CMK (cell line): ENCODE measurements at places on chromosomes 7 and 10.
A peak's percentile ranks its signal among the peaks of the same experiment; 100 is the strongest.

DNA sequence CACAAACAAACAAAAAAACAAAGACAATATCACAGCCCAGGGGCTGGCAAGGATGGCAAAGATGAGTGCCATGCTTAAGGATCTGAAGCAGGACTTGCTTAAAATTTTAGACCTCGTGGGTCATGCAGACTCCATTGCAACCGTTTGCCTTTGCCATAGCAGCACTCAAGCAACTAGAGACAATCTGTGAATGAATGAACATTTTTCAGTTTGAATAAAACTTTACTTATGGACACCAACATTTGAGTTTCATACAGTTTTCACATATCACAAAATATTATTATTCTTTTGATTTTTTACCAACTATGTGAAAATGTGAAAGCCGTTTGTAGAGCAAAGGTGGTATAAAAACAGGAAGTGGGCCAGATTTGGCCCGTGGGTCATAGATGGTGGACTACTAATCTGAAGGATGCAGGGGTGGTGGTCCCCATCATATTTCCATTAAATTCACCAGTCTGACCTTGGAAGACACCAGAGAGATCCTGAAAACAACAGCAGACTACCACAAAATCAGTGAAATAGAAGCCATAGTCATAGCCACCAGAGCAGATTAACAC is 8.3 kb upstream of the RBM17 start:
- no peak for DNase-seq

DNA sequence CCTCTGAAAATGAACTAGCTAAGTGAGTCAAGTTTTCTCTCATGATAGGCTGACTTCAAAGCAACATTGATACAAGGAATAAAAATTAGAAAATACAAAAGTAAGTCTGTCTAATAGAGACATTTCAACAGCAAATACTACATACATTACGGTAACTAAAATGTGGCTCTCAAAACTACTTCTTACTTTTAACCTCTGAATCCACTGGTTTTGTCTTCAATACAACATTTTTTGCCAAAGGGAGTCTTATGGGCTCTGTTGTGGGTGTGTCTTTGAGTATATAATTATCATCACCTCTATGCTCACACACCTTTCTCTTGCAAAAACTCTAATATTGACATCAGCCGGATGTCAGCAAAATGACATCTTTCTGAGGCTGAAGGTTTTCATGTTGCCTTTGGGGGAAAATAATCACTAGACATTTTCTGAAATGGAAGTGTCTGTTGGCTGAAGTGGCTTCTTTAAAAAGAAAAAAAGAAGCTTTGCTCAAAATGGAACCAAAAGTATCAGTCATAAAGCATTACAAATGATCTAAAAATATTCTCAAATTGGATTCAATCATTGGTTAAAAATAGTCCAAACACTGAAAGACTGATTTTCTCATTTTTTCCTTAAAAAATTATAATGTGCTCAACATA is 41.8 kb upstream of the FAM133B start:
- no peak for DNase-seq

- no peak for DNase-seq
These were observed 20.4 kb downstream of the SLC13A4 start for GRCh38 chr7:135707570-135707966.

GRCh38 chr7:3283130-3283704 is 17.8 kb upstream of the SDK1 start:
- no peak for DNase-seq

GRCh38 chr7:86778271-86778670 is 134.6 kb downstream of the GRM3 start:
- no peak for DNase-seq

- DNase-seq, result no peak
These were observed 298.3 kb downstream of the ARL4A start for GRCh38 chr7:12985752-12986151.

- DNase-seq, result no peak
These were observed 1.2 kb downstream of the UBE3C start for GRCh38 chr7:157139810-157140510.

- DNase-seq, result no peak
These were observed 136.3 kb upstream of the LAMB4 start for GRCh38 chr7:108266491-108266890.

- DNase-seq, result no peak
These were observed 58.6 kb downstream of the SND1 start for GRCh38 chr7:127710635-127711034.

DNA sequence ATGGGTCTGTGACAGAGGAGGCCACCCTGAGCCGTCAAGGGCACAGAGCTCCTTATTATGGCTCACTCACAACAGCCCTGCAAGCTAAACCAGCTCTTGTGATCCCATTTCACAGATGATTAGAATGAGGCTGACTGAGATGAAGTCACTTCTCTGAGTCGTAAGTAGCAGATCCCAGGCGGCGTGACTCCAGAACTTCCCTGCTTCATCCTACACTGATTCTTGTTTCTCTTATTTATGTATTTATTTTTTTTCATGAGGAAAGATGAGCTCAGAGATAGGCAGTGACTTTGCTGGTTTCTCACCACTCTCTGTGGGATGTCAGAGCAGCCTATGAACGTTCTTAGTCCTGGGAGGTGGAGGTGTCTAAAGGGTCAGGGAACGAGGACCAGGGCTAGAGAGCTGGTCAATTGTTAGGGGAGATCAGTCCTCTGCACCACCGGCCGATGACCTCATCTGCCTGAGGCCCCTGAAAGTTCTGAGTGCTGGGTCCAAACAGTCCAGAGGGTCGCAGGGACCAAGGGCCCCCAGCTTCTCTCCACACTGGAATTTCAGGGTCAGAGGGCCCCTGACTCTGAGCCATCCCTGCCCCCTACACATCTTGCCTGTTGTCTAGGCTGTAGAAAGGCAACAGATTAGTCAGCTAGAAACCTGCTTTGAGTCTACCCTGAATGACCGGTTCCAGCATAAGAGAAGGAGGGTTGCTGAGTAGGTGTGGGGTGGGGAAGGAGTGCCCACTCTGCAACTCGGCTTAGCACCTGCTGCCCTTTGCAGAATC is 17.9 kb downstream of the CLRN3 start:
- DNase-seq, result no peak

GRCh38 chr7:145488816-145489215 is 627.8 kb upstream of the CNTNAP2 start:
- no peak for DNase-seq

DNA sequence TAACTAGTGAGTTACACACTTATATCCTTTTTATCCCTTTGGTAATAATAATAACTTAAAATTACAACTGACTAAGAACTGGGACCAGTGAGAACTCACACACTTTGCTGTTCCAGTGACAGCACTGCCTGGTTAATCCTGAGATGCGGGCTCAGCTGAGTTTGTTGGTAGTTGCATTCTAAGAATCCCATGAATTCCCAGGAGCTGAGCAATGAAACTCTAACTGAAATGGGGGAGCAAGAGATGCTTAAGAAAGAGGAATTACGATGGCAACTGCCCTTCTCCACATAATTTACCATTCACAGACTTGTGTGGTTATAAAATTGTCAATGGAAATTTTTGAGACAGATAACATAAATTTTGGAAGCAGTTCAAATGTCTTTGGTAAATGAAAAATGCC is 659.4 kb downstream of the MAGI2 start:
- DNase-seq, result no peak

DNA sequence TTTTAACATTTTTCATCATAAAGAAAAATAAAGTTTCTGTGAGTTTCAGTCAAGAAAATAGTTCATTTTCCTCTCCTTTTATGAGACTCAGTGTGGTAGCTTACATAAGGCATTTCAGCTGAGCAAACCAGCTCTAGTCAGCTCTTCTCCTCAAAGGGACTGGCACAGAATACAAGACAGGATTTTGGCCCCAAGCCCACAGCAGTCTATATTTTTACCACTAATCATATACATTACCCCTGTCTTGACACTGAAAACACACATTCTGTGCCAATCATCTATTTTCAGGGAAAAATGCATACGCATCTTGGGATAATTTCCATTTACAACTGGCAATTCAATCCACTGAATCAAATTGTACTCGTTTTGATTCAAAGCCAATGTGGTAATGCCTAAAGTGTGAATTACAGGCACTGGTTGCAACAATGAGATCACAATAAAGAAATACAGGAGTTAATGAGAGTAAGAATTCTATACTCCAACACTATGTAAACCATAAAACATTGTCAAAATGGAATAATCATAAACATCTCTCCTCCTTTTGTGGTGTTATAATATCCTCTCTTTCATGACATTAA is 186.4 kb downstream of the CACNA2D1 start:
- DNase-seq, result no peak

- DNase-seq, result no peak
These were observed 353.2 kb downstream of the AUTS2 start for GRCh38 chr7:69951458-69951857.

DNA sequence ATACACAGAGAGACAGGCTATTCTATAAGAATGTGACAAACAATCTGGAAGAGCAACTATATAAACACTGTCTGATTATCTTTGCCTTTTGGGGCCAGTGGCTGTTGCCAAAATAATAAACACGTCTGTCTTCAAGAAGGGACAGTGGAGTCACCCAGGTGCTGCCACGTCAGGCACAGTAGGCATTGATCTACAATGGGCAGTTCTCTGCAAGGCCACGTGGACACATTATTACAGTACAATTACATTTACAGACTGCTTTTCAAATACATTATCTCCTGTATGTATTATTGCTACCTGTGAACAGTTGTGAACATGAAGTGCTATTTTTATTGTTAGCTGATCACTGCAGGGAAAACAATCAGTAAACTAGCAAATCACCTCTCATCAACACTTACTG is 14.0 kb downstream of the DNMBP start:
- DNase-seq, result no peak

DNA sequence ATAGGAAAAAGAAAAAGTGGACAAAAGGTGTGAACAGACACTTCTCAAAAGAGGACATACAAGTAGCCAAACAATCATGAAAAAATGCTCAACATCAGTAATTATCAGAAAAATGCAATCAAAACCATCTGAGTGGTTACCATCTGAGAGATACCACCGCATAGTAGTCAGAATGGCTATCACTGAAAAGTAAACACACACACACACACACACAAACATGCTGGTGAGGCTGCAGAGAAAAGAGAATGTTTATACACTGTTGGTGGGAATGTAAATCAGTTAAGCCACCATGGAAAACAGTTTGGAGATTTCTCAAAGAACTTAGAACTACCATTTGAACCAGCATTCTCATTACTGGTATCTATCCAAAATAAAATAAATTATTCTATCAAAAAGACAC is 145.7 kb downstream of the CYP26A1 start:
- no peak for DNase-seq

DNA sequence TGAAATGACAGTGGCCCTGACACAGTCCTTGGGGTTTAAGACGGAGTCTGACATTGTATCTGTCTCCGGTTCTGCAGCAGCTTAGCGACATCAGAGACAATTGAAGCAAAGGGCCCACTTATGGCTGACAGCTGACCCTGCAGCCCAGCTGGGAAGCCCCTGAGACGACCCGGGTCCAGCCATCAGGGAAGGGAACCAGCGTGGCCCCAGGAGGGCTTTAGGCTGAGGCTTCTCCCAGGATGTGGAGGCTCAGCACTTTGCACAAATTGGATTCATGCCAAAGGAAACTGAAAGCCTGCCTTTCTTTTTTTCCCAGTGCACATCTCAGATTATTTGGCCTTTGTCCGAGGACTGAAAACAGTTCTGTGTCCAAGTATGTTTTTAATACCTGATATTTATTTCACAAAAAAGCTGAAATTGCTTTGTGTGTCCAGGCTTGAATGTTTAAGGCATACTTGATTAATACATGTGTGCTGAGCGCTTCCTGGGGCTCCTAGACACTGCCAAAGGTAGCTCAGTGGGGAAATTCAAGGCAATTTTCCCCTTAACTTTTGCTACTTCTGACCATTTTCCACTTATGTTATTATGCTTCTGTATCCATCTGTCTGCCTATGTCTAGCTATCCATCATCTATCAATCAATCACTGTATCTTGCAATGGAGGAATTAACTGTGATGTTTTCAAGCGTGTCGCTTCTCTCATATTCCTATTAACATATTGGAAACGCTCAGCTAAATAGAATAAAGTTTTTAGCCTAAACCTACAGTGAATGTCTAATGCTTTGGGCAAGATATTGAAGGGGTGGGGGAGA is 34.8 kb downstream of the KLF6 start:
- DNase-seq, result no peak

- DNase-seq, result no peak
These were observed 3.1 kb upstream of the CHST15 start for GRCh38 chr10:124096494-124096893.

DNA sequence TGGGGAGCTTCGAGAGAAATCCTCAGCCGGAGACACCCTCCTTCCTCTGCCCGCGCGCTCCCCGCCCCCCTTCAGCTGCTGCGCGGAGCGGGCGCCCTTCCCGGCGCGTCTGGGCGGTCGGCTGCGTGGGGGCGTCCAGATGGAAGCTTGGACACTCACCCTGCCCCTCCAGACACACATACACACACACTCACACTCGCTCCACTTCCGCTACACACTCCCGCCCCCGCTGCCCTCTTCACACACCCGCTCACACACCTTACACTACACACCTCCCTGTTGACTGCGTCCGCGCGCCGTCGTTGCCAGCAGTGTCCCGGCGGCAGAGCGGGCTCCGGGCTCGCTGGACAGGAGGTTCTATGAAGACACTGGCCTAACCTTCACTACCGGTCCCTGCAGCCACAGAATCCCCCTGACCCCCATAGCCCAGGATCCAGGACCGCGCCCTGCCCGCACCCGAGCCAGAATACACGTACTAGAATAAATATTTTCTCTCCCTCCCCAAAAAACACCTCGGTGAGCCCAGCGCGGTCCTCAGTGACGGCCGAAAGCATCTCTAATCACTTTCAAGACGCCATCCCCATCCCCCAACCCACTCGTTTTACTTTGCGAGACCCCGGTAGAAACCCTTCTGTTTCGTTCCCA is 1.1 kb upstream of the EGR2 start:
- peak; percentile 32 for DNase-seq

- DNase-seq, result no peak
These were observed 86.7 kb upstream of the PRKAR2B start for GRCh38 chr7:106957766-106958165.

GRCh38 chr7:111255576-111255975 is 164.6 kb downstream of the LRRN3 start:
- DNase-seq, result no peak

DNA sequence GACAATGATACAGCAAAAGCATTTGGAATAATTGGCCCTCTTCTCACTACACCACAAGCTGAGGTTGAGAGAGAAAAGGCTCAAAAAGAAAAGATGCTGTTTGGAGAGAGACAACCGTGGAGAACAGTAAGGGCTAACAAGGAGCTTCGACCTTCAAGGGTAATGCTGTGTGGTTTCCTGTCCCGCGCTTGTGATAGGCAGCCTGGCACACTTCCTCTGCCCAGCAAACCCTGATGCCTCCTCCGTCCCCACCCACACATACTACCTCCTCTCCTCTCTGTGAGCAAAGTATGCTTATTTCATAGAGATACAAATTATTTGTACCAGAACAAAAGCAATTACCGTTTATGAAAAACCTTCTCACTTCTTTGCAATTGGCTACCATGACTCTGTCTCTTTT is 755.4 kb downstream of the KCNMA1 start:
- DNase-seq, result no peak
